ENCODE measurements at places on chromosomes 2 and 18.

DNA sequence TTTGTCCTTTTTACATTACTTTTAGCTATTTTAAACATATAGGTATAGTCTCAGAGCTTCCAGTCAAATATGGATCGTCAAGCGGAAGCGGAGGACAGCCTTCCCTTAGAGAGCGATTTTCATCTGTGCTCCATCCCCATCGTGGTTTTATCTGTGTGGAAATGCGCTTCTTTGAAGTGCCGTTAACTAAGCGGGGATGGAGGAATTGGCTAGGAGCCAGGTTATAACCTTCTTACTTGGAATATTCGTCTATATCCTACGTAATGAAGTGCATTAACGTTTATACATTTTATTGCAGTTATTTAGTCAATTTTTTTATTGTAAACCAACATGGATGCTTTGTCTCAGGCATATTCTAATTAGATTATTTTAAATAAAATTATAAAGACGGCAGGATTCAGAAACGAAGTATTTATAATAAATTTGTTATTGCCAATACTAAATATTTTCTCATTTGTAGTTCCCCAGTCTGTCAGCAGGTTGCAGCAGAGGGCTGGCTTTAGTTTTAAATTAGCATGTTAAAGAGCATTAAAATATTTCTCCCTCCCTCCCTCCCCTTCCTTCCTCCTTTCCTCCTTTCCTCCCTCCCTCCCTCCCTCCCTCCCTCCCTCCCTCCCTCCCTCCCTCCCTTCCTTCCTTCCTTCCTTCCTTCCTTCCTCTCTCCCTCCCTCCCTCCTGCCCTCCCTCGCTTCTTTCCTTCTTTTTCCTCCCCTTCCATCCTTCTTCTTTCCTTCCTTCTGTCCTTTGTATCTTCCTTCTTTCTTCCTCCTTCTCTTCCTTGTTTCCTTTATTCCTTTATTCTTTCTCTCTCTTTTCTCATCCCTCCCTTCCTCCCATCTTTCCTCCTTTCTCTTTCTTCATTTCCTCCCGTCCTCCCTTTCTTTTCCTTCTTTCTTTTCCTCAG lies 80.6 kb upstream of the DOCK10 start:
- DNase-seq, result no peak

- no peak for DNase-seq
Observed at GRCh38 chr2:9440058-9440727, 16.7 kb downstream of the CPSF3 start.

- no peak for DNase-seq
Observed at GRCh38 chr2:3611589-3611988, 16.7 kb downstream of the COLEC11 start.

DNA sequence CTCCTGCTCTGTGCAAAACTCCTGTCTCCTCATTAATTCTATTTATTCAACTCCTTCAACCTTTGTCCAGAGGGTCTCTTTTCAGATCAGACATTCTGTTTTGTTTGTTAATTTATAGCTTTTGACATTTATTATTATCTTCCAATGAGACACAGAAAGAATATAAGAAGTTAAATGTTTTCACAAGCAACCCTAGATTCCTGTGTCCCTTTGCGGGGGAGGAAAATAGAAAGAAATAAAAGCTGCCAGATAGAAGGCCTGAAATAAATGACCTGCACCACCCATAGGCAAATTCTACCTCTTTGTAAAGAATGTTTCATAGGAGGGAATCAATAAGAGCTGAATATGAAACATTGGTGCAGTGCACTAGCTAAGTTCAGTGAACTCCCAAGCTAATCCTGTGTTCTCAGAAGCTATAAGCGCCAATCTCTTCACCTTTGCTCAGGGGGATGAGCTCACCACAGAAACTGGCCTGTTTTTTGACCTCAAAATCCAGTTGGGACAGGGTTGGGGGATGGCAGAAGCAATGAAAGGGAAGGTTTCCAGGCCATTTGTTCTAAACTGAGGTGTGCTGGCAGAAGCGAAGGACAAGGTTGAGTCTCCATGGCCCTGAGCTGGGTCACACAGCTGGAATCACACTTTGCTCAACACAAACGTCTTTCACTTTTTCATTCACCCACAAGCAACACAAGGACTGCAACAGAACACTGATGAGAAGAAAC lies 258.6 kb downstream of the NRXN1 start:
- no peak for DNase-seq

GRCh38 chr2:170743530-170744239 lies 26.5 kb upstream of the ERICH2 start:
- DNase-seq, result no peak

GRCh38 chr2:54545702-54546450 lies 89.7 kb downstream of the SPTBN1 start:
- no peak for DNase-seq

- no peak for DNase-seq
Observed at GRCh38 chr2:42297322-42297936, 63.6 kb downstream of the COX7A2L start.

DNA sequence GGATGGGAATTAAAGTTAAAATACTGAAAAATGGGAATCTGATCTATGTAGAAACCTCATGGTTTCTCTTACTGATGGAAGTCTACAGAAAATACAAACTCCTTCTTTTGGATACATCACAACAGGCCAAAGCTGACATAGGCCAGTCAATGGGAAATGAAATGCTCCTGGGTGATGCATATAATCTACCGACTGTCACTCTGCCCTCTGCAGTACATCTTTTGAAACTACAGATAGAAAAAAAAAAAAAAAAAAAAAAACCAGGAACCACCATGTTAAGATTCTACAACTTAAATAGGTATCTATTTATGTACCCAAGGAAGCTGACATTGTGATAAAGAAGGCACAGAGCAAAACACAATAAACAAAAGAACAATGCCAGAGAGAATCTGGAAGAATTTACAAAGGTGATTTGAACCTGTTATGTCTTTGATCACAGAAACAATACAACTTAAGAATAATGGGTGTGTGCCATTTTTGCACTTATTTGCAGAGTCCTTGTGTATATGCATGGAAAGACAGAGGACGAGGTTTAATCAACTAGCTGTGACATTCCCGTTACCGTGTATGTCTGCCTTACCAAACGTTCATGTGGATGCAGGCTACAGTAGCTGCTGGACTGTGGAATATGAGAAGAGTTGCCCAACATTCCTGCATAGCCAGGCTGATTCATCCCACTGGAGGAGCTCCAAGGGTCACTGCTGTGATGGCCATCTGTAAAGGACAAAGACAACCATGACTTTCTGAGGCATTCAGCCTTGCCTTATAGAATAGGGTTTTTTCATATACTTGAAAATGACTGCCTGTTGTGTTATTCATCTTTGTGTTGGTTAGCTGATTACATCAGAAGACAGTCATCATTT lies 312.7 kb downstream of the TCF4 start:
- DNase-seq, result no peak

- DNase-seq, result no peak
Observed at GRCh38 chr2:102266204-102266603, 45.2 kb upstream of the IL1RL1 start.

DNA sequence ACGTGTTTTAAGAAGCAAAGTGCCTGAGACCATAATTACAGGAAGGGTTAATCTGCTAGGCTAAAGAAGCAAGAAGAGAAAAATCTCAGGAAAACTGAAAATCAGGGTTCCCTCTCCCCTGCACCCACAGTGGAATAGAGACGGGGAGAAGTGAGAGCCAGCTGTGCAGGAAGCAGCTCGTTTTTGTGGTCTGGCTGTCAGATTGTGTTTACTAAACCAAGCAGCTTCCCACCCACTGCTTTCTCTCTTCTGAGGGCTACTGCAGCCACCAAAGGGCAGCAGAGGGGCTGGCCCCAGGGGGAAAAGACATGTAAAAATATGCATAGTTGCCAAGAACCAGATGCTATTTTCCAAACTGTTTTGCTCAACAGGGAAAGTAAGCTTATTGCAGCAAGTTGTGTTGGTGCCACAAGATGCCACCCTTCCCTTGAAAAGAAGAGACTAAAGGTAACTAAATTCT lies 72.6 kb upstream of the THUMPD2 start:
- peak; percentile 76 for DNase-seq

DNA sequence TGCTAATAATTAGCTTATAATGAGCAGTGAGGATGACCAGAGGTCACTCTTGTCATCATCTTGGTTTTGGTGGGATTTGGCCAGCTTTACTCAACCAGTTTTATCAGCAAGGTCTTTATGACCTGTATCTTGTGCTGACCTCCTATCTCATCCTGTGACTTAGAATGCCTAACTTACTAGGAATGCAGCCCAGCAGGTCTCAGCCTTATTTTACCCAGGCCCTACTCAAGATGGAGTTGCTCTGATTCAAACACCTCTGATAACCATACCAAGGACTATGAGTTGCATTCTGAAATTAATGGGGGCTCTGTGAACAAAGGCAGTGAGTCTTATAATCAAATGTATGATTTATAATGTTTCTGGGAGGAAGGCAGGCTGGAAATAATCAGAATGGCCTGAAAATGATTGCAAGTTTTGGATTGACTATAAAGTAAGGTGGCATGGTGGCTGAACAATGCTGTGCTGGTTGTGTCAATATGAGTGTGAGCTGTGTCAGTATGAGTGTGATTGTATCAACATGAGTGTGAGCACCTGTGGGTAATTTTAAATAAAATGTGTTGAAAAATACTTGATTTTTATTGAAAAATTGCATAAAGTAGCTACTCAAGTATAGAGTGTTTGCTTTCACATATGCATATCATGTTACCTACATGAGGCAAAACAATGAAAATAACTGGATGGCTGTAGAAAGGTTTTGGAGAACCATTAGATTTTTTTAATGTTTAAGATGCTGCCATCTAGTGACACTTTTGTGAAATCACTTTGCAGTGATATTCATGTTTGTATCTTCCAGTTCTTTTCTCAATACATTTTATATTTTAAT lies 103.0 kb downstream of the KYNU start:
- no peak for DNase-seq

- DNase-seq, result no peak
Observed at GRCh38 chr2:60885683-60886082, 4.3 kb downstream of the REL start.

GRCh38 chr2:240295256-240296103 lies 140.0 kb upstream of the GPC1 start:
- DNase-seq, result no peak

DNA sequence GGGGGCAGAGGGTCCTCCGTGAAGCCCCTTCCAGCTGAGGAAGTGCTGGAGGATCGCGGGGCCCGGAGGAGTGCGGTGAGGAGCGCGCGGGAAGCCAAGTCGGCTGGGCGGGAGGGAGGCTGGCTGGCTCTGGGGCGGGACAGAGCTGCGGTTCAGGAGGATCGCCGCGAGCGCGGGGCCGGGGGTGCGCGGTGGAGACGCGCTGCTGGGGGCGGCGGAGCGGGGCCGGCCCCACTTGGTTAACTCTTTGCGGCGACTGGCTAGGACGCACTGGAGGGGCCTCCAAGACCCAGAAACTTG lies 464 bp downstream of the CYBRD1 start:
- DNase-seq, result peak; percentile 78

DNA sequence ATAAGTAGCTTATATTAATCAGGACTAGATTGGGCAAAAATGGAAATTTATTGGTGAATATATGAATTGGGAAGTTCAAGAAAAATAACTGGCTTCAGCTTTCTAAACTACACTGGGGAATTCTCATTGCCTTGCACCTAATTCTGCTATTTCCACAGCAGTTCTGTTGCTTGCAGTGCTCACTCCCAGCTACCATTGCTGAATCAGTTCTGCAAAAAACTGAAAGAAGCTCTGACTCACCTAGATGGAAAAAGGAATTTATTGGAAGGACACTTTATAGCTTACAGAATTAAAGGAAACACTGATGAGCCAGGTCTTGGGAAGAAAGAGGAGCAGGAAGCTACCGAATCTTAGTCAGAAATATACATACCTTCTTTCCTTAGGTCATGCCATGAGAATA lies 60.3 kb upstream of the ACVR1 start:
- no peak for DNase-seq

- no peak for DNase-seq
Observed at GRCh38 chr18:75857558-75857957, 430.1 kb upstream of the SMIM21 start.

DNA sequence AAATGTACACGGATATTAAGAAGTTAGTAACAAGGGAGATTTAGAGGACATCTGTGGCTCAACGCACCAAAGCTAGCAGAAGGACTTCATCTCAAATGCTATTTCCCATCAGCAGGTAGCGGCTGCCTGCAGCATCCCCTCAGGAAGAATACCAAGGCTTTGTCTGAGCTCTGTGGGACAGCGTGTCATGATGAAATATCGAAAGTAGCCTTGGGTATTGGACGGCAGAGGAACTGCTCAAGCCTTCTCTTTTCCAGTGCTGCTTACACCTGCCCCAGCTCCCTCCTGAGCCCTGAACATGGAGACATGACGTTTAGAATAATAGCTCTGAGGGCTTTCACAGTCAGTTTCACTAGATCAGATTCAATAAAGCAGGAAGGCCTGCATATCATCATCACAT lies 241.6 kb downstream of the SUCLG1 start:
- DNase-seq, result no peak

DNA sequence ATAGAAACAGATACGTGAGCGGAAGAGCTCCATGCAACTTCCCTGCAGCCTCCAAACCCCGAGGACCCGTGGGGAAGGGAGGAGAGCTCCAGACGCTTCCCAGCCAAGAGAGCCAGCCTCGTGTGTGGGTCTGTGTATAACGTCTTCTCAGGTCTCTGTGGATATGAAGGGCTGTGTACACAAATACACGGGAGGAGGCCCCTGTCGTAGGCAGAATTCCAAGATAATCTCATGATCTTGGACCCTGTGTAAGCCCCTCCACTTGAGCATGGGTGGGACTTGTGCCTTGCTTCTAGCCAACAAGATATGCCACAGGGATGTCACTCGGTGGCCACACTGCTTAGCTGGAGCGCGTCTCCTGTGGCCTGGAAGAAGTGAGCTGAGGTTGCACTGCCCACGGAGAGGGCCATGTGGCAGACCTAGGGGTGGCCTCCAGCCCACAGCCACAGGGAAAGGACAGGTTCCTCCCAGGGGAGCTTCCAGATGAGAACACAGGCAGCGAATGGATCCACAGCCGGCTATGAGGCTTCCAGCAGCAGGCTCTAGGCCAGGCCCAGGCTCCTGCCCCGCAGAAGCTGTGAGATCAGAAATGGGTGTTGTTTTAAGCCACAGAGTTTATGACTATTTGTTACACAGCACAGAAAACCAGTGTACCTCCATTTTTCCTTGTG lies 15.6 kb upstream of the KLF11 start:
- DNase-seq, result no peak

GRCh38 chr2:233469261-233470010 lies 97.1 kb downstream of the USP40 start:
- DNase-seq, result peak; percentile 17

DNA sequence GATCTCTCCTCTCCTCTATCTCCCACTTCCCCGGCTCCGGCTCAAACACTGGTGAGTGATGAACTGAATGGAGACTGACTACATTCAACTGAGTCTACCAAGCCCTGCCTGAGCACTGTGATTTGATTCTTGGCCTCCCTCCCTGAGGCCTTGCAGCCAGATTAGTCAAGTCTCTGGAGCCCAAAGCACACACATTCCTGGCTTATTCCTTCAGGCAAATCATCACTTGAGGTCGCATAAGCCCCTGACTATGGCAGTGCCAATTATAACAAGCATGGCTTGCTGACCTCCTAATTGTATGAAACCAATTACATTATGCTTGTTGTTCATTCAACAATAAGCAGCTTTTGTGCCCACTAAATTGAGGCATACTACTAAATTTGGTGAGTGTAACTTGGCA lies 34.6 kb downstream of the EFEMP1 start:
- DNase-seq, result no peak

GRCh38 chr2:227870710-227871374 lies 589 bp upstream of the DAW1 start:
- DNase-seq, result no peak

GRCh38 chr2:224401641-224402342 lies at the start of gene FAM124B:
Gene FAM124B, minus strand, starts transcription at chr2:224402107. Its CDS starts 339 bp downstream, at chr2:224401768.
- DNase-seq, result peak; percentile 79
